ENCODE measurements at places on chromosomes 6 and 20. TPM values are rescaled to one million over a fixed set of nuclear protein-coding genes. Genes with fewer than 3 reads are reported as not detected.

GRCh38 chr20:6838181-6838826 lies 70.8 kb downstream of the BMP2 start:
- no peak for DNase-seq

Gene RIMS4
- 0.07 TPM for polyA plus RNA-seq

DNA sequence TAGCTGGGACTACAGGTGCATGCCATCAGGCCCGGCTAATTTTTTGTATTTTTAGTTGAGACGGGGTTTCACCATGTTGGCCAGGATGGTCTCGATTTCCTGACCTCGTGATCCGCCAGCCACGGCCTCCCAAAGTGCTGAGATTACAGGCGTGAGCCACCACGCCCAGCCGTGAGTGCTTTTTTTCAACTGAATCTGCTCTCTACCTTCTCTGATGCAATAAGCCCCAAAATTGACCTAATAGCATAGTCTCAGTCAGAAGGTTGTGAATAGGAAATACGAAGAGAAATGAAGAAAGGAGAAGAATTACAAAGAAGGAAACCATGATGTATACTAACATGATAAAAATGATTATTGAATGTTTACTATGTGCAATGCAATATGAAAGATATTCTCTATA lies 33.2 kb downstream of the BEND6 start:
- DNase-seq: no peak

- no peak for DNase-seq
These were observed 29.9 kb downstream of the FBXO5 start for GRCh38 chr6:152952866-152953509.

Gene CAP2
- polyA plus RNA-seq: 4.0 TPM
